GM12891 (cell line): ENCODE measurements at places on chromosomes 3 and 15.

GRCh38 chr3:71258116-71258515 is 325.4 kb downstream of the FOXP1 start:
- DNase-seq: no peak

- no peak for DNase-seq
Observed at GRCh38 chr3:195820901-195821300, 9.2 kb upstream of the MUC4 start.

DNA sequence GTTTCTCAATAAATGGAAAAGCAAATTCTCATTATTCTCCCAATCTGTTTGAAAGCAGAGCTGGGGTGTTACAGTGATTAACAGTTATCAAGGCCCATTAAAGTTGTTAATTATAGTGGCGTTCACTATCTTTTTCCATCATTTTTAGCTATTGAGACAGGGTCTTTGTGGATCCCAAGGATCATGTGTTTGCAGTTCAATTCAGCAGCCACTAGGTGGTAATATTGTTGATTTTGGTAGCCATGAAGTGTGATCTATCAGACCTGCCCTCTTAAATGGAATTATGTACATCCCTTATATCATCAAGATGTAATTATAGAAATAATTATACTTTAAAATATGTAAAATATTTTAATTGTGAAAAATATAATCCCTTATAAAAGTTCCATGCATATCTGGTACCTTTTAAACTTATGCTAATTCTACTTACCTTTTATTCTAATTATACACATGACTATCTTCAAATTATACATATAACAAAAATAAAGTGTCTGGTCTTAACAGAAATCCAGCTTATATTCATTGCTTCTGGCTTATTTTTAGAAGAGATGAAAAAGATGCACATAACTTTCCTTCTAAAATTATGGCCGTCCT is 126.4 kb downstream of the GREM1 start:
- DNase-seq: no peak

- DNase-seq: no peak
Observed at GRCh38 chr3:13092621-13093617, 19.7 kb upstream of the IQSEC1 start.

GRCh38 chr3:39569095-39569494 is 101.6 kb downstream of the MOBP start:
- no peak for DNase-seq

DNA sequence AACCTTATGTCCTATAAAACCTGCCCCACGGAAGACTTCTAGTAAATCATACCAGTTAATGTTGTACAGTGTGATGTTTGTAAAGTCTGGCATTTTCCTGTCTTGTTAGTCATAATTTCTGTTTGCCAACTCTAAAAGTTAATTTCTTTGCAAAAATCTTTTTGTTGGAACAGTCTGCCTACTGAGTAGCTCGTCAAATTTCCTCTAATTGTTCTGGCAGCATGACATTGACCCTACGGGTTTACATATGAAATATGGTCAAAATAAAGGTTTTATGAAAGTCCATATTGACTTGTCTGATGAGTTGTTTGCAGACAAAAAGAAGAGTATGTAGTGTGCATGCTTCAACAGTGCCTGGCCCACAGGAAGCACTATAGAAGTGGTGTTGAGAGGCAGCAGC is 79.8 kb upstream of the SOX2 start:
- DNase-seq: no peak

- DNase-seq: no peak
Observed at GRCh38 chr3:125651244-125651643, 55.9 kb upstream of the OSBPL11 start.

- no peak for DNase-seq
Observed at GRCh38 chr3:142088522-142088921, 60.8 kb downstream of the TFDP2 start.

DNA sequence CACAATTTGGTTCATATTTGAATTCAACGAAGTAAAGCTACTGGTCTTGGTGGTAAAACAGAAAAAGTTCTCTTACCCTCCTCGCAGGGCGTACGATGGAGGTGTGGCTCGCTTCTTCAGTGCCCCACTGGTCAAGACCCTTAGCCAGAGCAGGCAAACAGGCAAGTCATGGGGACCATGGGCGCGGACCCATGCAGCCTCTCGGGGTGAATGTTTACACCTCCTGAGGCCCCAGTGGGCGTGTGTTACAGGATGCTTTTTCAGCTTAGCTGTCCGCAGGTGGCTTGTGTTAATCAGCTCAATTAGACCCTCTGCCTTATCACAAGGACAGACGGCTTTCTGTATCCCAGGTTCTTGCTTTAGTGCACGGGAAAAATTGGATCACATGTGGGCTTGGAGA is 991.8 kb downstream of the GBE1 start:
- DNase-seq: no peak

DNA sequence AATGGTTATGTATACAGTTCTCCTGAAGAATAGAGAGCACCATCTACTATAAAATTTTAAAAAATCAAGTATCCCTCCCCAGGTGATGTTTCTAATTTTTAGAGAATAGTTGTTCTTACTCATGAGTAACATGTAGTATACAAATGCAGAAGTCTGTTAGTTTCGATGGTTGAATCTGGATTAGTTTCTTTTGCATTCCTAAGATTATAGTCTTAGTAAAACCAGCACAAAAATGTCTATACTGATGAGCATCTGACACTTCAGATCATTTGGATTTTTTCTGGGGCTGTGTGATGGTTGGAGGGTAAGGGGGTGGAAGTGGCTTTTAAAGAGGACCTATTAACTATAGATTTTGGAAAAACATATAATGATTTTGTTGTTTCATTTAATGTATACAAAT is 167.3 kb upstream of the SGO1 start:
- no peak for DNase-seq

GRCh38 chr15:52191207-52191606 is at the start of gene GNB5:
GNB5 (minus strand) TSS chr15:52191392; CDS start chr15:52184676, 6,716 bp downstream.
- no peak for DNase-seq

- DNase-seq: no peak
Observed at GRCh38 chr3:31802981-31803740, 177.9 kb downstream of the OSBPL10 start.

DNA sequence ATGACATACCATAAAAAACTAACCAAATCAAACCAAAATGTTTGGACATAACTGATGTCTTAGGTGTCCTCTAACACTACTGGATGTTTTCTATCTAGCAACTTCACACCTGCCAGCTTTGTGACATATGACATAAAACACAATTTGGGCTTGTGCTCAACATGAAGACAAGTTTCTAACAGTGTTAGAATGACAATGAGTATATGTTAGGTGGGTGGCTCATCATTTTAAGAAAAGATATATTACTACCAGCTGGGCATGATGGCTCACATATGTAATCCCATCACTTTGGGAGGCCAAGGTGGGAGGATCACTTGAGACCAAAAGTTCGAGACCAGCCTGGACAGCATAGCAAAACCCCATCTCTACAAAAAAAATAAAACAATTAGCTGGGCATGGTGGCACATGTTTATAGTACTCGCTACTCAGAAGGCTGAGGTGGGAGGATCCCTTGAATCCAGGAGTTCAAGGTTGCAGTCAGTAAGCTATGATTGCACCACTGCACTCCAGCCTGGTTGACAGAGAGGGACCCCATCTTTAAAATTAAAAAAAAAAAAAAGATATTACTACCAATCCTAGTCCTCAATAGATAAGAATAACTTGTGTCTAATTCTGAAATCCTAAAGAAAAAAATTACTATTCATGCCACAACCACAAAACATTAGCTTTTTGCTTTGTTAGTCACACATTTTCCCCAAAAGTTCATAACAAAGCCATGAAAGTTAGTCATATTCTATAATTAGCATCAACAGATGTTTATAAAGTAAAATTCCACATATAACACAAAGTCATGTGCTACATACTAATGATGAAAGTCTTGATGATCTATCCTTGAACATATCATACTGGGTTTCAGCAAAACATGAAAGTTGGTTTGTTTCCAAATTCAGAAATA is 59.9 kb downstream of the LRRFIP2 start:
- no peak for DNase-seq

- no peak for DNase-seq
Observed at GRCh38 chr3:150970665-150971324, 1.7 kb downstream of the CLRN1 start.

- no peak for DNase-seq
Observed at GRCh38 chr3:116399701-116400226, 45.5 kb downstream of the LSAMP start.

DNA sequence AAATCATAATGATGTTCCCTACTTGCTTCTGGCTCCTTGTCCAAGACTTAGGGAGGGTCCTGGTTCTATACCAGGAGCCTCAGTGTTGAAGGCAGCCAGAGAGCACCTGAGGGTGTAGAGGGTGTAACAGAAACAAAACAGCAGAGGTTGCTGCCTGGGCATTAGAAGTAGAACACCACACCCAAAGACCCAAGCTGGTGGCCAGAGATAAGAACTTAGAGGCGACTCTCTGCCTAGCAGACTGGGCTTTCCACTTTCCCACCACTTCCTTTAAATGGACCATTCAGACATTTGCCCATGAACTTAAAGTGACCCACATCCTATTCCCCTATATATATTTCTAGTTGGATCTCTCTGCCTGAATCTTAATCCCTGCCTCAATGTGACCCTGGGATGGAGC is 189.8 kb downstream of the KLF13 start:
- DNase-seq: no peak

DNA sequence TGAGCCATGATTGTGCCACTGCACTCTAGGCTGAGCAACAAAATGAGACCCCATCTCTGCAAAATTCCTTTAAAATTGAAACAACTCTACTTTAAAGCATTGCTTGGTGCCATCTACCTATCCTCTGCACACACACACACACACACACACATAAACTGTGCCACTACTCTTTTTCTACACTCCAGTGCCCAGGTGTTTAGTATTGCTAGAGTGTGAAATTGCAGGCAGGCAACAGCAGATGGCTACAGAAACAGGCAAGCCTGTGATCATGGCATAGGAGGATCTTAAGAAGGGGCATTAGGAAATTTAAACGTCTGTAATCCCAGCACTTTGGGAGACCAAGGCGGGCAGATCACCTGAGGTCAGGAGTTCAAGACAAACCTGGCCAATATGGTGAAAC is 39.0 kb downstream of the SIDT1 start:
- DNase-seq: no peak

DNA sequence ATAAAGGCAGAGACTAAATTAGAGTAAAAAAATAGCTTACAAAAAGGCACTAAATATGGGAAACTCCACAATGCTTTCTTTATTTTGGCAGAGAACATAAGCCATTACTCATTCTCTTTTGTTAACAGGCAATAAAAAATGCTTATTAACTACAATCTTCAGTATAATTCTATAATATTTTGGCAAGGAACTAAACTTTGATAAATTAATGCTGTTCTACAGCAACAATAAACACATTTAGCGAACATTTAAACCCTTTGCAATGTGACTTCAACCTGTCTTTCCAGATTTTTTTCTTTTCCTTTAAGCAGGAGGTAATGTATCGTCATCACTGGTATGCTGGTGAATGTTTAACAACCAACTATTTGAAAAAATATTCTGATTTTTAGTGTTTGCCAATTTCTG is 42.2 kb upstream of the POU1F1 start:
- no peak for DNase-seq

DNA sequence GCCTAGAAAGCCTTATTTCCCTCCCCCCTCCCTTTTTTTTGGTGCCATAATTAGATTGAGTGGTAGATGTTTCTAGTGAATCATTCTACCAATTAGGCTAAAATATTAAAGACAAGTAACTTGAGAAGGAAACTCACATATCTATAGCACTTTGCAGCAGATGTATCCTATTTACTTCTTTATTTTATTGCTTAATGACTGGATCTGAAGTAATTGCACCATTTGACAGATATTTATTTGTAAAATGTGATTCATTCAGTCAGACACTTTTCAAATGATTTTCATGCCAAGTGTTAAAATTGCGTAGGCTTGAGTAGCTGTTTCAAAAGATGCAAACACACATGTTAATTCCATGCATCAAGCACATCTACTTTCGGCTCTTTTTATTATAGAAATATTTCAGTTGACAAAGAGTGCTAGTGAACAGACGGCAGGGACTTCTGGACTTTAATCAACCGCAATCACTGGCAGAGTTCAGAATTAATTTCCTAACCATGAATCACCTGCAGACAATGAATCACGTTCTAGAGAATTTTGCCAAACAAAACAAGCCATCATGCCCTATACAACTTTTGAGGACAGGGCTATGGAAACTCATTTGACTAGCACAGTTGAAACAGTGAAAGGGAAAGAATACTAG is 636.8 kb downstream of the MECOM start:
- DNase-seq: no peak

GRCh38 chr3:30399394-30400181 is 206.8 kb upstream of the TGFBR2 start:
- DNase-seq: no peak

GRCh38 chr3:51382076-51382745 is 2.9 kb upstream of the MANF start:
- no peak for DNase-seq

GRCh38 chr15:71149646-71150557 is 34.6 kb downstream of the THSD4 start:
- DNase-seq: no peak

DNA sequence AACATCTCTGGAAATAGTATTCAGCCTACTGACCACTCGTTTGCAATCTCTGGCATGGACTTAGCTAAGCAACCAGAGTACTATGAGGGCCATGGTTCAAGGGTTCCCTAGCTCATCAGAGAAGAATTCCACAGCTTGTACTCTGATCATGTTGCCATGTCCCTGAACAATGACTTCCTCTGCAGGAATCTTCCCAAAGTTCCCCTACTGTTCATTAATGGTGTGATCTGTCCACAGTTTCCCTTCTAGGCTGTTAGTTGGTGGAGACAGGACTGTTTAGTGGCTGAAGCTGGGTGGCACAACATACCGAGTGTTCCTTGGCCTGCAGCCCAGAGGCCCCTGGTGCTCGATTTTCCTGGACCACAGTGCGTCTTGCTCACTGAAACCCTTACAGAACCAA is 44.4 kb upstream of the GALNT15 start:
- no peak for DNase-seq

- no peak for DNase-seq
Observed at GRCh38 chr3:77158730-77159581, 119.1 kb downstream of the ROBO2 start.

GRCh38 chr15:43919540-43920253 is 92.9 kb downstream of the WDR76 start:
- DNase-seq: no peak
